Muscle of back (tissue), 13 donors: ENCODE measurements at places on chromosomes 5 and 9.

GRCh38 chr5:177366528-177367322 lies 9.0 kb downstream of the RGS14 start:
- peak; percentile 91 for DNase-seq

DNA sequence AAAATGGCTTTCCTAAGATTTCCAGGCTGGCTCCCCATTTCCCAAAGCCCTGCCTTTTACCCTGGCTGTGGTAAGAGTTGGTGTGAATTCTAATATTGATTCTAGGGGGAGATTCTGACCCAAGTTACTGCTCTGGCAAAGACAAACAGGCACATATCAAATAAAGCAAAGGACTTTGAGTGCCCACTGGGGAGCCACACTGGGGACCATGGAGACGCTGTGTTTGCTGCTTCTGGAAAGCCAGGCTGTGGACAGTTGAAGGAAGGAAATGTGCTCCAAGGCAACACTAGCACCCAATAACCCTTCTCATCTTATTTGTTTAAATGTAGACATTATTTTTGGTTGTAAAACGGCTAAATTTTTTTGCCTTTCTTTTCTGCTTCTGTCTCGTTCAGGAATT lies 78.7 kb downstream of the SNCAIP start:
- no peak for DNase-seq

DNA sequence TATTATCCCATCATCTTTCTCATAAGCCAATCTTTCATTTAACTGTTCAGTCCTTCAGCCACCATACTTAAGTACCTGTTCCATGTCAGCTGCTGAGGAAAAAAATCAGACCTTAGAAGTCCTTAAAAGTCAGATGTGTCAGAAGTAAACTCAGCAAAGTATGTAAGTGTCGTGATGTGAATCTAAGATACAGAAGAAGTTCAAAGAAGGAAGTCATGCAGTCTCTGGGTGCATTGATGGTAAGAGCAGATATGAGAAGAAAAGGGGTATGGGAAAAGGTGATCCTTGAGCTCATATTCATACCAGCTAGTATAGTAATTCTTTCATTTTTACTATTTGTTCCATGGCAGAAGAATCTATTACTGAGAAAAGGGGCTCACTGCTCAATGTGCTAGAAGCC lies 259.4 kb upstream of the CD180 start:
- no peak for DNase-seq

- no peak for DNase-seq
These were observed 4.5 kb downstream of the DAP start for GRCh38 chr5:10756549-10756948.

- peak; percentile 31 for DNase-seq
These were observed 136.2 kb upstream of the HAPLN1 start for GRCh38 chr5:83856881-83857280.

GRCh38 chr5:16957304-16958196 lies 21.5 kb upstream of the MYO10 start:
- peak; percentile 23 for DNase-seq
